ENCODE measurements at places on chromosomes 4 and X. TPM values are rescaled to one million over a fixed set of nuclear protein-coding genes. Genes with fewer than 3 reads are reported as not detected.

DNA sequence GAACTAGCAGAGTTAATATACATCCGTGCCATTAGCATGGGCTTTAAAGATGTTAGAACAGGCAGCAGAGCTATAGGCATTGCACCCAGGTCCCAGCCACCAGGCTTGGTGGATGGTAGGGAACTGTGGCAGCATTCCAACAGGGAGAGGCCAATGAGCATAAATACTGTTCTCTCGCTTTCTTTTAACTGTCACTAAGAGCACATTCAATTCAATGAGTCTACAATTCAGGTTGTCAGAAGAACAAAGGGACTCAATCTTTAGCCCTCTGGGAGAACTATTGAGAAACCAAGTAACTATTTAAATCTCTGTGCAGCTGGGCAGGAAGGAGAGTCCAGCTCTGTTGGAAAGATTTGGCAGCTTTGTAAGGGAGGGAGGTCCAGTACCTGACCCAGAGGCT is 165.6 kb downstream of the CHIC1 start:
- no peak for DNase-seq

DNA sequence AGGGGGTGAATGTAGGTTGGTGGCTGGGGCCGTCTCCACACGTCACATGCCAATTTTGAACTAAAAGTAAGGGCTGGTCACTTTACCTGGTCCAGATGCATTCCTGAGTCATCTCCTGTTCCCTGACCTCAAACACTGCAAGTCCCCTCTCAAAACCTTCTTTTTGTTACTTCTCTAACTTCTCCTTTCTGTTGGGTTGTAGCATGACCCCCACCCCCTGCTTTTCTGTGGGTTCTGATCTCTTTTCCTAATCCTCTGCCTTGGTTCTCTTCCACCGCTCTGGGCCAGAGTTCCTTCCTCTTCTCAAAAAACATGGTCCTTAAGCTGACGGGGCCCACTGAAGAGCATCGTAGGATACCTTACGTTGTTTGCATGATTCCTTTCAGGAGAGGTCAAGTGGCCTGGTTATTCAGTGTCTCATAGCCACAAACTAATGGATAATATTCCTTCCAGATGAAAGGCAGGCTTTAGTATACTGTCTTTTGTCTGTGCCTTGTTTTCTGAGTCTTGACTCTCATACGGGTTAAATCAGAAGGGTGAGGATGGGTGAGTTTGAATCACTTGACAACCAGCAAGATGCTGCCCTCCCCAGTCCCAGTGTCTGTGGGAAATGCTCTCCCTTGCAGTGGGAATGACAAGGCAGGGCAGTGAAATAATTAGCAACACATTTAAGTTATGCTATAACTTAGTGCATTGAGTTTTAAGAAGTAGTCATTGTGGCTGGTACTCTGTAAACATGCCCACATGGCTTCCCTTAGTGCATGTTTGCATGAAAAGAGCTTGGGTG is 15.1 kb downstream of the SMS start:
- DNase-seq: no peak

DNA sequence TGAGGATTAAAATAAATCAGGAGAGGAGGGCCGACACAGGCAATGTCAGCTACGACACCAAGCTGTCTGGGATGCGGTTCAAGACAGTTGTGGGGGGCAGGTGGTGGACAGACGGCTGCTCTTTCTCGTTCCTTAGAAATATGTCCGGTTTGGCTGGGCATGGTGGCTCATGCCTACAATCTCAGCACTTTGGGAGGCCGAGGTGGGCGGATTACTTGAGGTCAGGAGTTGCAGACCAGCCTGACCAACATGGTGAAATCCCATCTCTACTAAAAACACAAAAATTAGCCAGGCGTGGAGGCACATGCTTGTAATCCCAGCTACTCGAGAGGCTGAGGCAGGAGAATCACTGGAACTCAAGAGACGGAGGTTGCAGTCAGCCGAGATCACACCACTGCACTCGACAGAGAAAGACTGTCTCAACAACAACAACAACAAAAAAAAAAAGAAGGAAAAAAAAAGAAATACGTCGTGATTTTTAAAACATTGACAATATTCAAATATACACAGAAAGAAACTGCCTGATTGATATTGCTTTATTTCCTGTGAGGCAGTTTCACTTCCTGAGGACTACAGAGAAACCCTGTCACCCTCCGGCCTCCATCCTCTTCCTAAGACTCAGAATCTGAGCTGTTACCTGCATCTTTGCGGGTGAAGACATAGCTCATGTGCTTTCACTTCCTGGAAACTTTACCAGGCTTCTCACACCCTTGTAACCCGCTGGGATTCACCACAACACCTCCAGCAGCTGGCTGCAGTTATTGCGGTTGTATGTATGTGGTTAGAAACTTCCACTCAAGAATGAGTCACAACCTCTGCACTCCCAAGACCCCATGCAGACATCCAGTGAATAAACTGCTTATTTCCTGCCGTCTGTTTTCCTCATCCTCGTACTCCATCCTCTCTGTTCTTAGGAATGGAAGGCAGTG is 63.8 kb upstream of the STS start:
- DNase-seq: peak; percentile 96

DNA sequence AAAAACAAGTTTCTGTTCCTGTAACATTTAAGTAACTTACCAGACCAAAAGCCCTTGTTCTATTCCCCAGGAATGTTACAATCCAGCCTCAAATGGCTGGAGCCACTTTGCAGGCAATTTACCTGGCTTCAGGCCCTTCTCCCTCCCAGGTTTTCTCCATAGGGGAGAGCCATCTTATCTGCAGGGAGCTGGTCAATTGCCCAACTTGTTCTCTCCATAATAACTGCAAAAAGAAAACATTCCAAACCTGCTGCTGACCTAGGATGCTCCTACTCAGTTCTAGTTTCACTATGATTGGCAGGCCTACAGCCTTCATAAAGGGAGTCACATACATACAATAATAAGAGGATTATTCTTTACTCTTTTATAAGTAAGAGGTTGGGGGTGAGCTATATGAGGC is 670.7 kb downstream of the PCDH7 start:
- no peak for DNase-seq

GRCh38 chr4:106291678-106292077 is 24.3 kb downstream of the TBCK start:
- DNase-seq: no peak

- no peak for DNase-seq
Measured at GRCh38 chr4:17398805-17399204, 113.1 kb downstream of the QDPR start.

TMEM35A gene
- total RNA-seq: 3.5 TPM
